A549 (cell line): ENCODE measurements at places on chromosomes 6 and 20.

GRCh38 chr6:106108129-106108528, 22.0 kb downstream of the PRDM1 start:
- no peak for DNase-seq

DNA sequence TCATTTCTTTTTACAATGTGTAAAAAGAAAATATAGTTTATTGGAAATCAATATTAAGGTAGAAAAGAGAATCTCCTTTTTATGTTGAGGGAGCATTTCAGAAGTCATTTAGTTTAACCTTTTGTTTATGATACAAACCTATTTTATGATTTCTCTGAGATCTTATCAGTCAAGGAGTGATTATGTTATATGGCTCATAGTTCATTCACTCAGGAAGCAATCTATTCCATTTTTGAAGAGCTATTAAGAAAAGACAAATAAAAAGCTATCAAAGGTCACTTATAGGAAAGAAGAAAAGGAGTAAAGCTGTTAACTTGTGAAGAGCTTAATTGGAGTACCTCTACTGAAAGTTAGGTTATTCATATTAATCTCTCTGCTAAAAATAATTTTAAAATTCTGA, 526.6 kb upstream of the JAG1 start:
- DNase-seq = no peak

GRCh38 chr20:37390891-37391525, 45.1 kb downstream of the SRC start:
- no peak for DNase-seq

GRCh38 chr6:136525586-136526195, 24.5 kb downstream of the MAP7 start:
- no peak for DNase-seq

GRCh38 chr6:149963212-149963461, 606 bp upstream of the ULBP1 start:
- DNase-seq = peak; percentile 71

DNA sequence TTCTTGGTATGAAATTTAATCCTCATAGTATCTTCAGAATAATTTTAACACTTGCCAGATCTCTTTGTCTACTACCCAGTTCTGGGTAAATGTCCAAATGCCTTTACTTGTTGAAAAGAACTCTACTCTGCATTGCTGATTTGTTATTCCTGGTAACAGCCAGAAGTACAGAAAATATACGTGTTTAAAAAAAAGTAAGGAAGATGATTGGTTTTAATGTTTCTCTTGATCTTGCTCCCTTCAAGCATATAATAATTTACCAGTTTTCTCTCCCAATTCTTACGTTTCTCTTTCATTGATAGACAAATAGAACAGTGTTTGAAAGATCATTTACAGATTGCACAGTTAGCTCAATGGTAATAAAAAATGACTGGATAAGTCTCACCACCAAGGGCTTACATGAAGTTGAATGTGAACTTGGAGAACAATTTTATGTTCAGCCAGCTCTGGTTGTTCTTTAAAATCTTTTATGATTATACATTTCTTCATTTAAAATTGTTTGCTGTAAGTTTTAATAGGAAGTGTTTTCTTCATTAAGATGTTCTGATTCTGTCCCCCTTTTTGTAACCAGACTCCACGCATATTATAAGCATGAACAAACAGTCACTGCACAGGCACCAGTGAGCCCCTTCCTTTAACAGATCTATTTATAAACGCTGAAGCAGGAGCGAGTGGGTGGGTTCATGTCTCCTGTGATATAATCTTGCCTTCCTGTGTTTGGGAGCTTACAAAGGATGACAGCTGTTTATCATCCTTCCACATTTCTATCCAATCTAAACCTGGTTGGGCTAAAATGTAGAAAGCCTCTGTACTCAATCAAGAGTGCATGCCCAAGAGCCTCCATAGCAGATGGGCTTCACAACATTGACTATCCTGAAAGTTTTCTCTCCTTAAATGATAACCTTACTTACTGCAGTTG, 299.5 kb downstream of the PRL start:
- DNase-seq = no peak

- DNase-seq = peak; percentile 26
Measured at GRCh38 chr6:39892490-39893129, 41.7 kb downstream of the MOCS1 start.

- DNase-seq = peak; percentile 65
Measured at GRCh38 chr20:10217721-10218410, 764 bp upstream of the SNAP25 start.

GRCh38 chr6:17212546-17213371, 68.4 kb upstream of the RBM24 start:
- no peak for DNase-seq

- no peak for DNase-seq
Measured at GRCh38 chr6:3269281-3269975, 10.7 kb downstream of the PSMG4 start.

DNA sequence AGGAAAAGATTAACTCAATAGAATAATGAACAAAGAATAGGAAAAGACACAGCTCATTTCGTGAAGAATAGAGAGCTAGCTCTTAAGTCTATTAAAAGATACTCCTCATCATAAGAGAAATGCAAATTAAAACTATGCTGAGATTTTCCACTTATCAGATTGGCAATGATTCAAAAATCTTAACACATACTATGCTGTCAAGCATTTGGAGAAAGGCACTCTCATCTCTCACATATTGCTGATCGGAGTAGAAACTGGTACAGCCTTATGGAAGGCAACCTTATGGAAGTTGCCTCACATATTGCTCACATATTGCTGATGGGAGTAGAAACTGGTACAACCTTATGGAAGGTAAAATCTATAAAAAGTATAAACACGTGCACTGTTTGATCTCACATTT, 21.4 kb upstream of the PLAGL1 start:
- no peak for DNase-seq

- DNase-seq = no peak
Measured at GRCh38 chr6:29489286-29489685, 1.5 kb upstream of the MAS1L start.

- peak; percentile 15 for DNase-seq
Measured at GRCh38 chr20:13784271-13784892, 337 bp downstream of the ESF1 start.

DNA sequence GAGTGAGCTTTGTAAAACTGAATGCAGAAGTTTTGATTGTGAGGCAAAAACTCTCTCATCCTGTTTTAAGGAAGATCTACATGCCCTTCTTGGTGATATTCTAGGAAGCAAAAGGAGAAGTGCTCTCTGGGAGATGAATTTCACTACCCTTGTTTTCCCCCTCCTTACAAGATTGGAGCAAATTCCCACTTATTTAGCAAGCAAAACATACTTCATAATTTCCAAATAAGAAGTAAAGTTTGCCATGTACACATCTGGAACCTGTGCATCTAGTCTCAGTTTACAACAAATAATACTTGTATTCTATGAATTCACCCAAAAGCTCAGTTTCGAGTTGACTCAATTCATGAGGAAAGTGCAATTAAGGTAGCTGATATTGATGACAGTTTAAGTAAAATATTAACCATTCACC, 27.6 kb upstream of the IFNGR1 start:
- DNase-seq = no peak

DNA sequence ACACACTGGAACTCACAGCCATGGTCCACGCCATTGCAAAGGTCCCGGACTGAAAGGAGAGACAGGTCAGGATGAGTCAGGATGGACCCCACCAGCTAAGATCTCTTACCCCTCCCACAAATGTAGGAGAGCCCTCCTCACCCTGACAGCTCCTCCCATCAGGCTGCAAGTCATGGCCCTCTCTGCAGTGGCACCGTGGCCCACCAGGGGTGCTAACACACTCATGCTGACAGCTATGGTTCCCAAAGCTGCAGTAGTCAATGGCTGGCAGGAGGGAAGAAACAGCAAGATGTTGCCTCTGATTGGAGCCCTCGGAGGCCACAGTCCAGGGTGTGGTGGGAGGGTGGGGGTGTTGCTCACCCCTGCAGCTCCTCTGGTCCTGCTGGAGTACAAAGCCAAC, 5.7 kb upstream of the RBPJL start:
- DNase-seq = peak; percentile 71

DNA sequence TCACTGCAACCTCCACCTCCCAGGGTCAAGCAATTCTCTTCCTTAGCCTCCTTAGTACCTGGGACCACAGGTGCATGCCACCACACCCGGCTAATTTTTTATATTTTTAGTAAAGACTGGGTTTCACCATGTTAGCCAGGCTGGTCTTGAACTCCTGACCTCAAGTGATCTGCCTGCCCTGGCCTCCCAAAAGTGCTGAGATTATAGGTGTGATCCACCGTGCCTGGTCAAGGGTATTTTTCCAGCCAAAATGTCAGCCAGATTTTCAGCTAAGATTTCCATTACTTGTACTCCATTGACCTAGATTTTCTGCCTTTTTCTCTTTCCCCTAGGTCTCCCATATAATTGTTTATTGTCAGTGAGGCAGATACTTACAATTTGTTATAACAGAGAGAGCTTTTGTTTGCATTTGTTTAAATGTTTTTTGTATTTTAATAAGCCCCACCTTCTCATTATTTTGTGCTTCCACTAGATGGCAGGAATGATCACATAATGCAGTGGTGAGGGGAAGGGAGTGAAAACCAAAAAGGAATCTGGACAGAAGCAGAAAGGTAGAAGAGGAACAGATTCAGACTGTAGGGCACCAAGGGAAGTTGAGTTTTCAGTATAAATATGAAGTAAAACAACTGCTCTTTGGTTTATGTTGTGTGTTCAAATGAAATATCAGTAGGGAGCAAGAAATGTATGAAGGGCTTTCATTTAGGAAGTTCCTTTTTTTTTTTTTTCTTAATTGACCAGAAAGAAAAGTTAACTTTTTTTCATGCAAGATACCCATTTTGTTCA, 29.7 kb downstream of the RPF2 start:
- peak; percentile 30 for DNase-seq

DNA sequence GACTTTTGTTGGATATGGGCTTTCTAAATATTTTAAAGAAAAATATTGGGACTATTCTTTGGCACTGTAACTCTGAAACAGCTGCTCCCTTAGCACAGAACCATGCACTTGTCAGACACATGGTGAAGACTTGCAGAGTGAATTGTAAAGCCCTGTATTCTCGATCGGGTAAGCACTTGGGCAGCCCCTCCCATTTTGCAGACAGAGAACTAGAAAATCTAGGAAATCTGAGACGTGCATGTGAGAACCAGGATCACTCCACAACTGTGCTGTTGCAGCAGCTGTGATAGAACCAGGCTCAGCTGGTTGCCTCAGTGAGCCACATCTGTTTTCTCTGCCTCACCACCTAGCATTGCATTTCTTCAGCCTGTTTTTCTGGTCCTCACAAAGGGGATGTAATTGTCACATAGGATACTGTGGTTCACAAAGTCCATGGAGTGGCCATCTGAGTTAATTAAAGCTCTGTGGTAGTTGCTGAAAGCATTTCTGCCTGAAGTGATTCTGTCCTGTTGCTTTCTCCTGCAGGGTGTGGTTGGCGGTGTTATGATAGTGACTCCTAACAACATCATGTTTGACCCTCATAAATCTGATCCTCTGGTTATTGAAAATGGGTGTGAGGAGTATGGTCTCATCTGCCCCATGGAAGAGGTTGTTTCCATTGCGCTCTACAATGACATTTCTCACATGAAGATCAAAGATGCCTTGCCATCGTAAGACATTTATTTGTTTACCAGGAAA, 71.8 kb upstream of the HINT3 start:
- no peak for DNase-seq

DNA sequence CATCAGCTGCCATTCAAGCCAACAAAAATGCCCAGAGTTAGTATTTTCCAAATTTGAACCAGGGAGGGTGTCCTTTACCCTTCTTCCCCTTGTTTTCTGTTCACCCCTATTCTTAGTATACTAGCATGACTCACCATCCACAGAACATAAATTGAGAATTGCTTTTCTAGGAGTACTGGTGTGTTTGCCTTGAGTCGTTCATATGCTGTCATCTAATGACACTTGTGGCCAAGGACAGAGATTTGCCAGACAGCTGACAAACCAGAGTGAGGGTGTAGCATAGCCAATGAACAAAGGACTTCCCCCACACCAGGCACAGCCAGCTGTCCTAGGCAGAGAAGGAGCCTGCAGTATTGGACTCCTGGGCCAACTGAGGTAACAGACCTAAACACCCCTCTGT, 62.2 kb downstream of the FILIP1 start:
- no peak for DNase-seq

GRCh38 chr6:78578430-78578829, 288.9 kb upstream of the IRAK1BP1 start:
- no peak for DNase-seq

DNA sequence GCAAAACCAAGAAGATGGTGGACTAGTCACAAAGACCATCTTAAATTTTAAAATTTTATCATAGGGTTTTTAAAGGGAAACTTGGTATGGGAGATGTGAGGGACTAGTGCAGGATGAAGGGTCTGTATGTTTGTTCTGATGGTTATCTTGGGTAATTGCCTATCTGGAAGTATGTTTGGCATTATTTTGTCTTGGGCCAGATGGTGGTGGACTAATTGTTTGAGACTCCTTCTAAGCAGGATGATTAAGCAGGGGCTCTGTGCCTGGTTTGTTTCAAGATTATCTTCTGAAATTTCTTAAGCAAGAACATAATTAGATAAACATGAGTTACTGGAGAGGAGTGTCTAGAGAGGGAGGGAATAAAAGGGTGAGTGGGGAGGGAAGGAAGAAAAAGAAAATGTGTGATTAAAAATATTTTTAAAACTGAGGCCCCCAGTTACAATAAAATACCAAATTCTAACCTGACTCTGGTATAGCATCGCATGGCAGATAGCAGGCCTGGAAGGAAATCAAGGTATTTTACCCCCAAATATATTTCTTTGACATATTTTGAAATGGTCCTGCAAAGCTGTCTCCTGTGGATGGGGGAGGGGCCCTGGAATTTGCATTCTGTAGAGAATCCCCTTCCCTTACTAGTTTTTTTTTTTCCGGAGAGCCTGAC, 49.9 kb upstream of the FAM184A start:
- no peak for DNase-seq

DNA sequence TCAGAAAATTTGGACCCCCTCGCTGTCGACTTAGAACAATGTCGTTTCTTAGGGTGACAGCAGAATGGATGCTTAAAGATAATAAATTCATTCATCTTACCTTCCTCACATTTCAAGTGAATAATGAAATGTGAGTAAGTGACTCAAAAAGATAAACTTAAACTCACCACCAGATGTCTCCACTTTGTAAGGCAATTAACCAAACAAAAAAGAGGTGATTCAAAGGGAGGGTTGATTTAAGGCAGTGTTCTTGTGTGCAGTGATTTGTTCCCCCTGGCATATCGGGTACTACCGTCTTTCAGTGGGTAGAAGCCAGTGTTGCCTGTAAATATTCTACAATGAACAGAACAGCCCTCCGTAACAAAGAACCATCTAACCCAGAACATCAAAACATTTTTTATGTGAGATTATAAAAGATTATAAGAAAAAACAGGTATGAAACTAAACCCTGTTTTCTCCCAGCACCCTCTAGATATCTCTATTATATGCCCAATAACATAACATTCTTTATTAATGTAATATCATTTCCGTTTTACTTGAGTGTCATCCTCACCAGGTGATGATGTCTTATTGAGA, 589.7 kb downstream of the CBLN4 start:
- DNase-seq = no peak
